Stimulated activated CD4-positive, alpha-beta T cell treated with anti-CD3 and anti-CD28 coated beads, Interleukin-1b, Interleukin-23, amount 100 ng/mL, for 4 hours (primary cell): ENCODE measurements at places on chromosomes 12 and 14.

DNA sequence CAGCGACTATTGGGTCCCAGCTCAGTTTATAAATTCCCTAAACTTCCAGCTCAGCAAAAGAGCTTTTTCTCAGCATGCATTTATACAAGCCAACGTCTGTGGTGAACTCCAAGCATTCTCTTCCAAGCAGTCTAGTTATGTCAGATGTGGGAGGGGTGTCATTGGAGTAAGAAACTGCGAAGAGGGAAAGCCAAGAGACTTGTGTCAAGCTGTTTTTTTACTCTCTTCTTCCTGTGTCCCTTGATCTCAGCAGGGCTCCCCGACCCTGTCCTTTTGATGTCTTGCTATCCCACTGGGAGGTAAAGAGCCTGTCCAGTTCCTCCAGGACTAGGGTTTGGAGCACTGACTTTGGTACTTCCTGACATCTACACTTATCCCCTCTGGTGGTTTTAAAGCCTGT, 69.0 kb downstream of the PPM1H start:
- DNase-seq = no peak

DNA sequence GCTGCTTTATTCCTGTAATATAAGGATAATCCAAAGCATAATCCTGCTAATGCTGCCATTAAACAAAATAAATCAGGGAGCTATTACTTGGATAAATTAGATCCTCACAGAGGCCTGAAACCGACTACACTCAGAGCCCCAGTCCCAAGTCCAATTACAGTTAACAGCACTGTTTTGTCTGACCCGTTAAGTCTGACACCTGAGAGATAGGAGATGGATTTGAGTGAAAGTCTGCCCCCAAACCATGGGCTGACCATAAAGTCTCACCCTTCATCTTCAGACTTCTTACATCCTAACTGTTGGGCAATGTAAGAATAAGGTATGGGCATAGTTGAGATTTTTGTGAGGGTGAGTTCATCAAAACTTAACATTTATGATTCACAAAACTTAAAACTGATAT, 181.7 kb downstream of the PLCZ1 start:
- DNase-seq = no peak

DNA sequence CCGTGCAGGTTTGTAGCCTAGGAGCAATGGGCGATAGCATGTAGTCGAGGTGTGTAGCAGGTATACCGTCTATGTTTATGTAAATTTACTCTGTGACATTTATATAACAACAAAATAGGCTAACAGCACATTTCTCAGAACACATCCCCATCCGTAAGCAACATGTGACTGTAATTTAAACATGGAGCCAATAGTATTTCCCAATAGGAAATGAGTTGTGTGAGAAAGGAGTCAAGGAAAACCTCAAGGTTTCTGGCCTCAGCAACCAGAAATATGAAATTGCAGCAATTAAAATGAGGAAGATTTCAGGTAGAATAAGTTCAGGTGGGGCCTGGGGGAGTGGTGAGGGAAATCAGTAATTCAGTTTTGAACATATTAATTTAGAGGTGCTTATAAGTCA, 136.0 kb downstream of the MSRB3 start:
- DNase-seq = no peak

- no peak for DNase-seq
These were observed 33.1 kb downstream of the MAP3K9 start for GRCh38 chr14:70776197-70776596.

DNA sequence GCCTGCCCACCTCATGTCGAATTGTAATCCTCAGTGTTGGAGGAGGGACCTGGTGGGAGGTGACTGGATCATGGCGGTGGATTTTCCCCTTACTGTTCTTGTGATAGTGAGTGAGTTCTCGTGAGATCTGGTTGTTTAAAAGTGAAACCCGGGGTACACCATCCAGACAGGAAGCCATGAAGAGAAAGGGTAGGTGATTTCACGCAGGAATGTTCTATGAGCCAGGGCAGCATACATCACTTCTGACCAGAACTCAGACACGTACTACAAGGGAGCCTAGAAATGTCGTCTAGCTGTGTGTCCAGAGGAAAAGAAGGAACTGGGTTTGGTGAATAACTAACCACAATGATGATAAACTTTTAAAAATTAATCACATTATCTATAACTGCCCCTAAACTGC, 80.6 kb downstream of the ANO4 start:
- DNase-seq = no peak

- DNase-seq = no peak
These were observed 29.3 kb downstream of the CD9 start for GRCh38 chr12:6229224-6230218.

GRCh38 chr12:2895511-2895910, 4.8 kb downstream of the TULP3 start:
- DNase-seq = no peak

DNA sequence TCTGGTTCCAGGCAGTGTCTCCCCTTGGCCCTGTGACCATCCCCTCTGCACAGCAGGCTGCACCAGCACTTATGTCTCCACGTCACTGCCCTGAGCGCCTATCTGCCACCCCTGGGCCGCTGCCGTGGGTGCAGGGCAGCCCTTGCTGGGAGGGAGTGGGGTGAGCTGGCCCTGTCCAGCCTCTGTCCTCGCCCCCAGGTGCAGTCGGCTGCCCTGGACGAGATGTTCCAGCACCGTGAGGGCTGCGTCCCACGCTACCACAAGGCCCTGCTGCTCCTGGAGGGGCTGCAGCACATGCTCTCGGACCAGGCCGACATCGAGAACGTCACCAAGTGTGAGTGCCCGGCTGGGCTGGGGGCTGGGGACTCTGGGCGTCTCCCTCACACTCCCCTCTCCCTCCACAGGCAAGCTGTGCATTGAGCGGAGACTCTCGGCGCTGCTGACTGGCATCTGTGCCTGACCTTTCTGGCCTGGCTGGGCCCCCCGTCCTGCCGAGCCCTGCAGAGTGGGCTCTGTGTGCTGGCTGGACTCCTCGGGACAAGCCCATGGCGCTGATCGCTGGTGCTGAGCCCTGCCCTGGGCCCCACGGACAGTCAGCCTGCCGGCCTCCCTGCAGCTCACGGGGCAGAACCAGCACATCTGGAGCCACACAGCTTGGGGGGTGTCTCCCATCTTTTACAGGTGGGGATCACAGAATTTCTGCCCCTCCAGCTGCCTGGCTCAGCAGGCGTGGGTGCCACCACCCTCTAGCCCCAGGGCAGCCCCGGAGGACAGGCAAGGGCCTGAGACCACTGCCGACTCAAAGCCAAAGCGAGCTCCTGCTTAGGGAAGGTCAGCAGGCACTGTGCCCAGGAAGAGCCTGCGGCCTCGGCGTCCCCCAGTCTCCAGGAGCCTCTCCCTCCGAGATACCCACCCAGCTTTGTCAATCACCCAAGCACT, 7.9 kb upstream of the PUS1 start:
- no peak for DNase-seq

- DNase-seq = no peak
These were observed 144.4 kb upstream of the ARHGAP5 start for GRCh38 chr14:31932675-31933074.

- DNase-seq = peak; percentile 11
These were observed 498 bp downstream of the PIANP start for GRCh38 chr12:6699989-6700645.

DNA sequence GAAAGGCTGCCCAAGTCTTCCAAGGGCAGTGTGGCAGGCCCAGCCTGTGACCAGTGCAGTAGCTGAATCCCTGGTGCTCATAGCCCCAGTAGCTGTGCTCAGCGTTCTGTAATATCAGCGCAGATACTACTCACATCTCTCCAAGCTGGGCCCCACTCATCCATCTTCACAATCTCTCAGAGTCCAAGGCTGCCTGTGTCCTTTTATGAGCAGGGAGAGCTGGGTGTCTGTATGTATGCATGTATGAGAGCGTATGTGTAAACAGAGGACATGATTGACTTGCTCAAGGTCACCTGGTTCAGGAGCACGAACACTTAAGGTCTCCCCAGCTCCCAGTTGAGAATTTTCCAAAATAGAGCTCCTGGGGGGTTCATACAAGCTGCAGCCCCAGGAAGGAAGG, 5.4 kb downstream of the AQP6 start:
- DNase-seq = no peak

- no peak for DNase-seq
These were observed 485.6 kb downstream of the LRIG3 start for GRCh38 chr12:58434726-58435125.

DNA sequence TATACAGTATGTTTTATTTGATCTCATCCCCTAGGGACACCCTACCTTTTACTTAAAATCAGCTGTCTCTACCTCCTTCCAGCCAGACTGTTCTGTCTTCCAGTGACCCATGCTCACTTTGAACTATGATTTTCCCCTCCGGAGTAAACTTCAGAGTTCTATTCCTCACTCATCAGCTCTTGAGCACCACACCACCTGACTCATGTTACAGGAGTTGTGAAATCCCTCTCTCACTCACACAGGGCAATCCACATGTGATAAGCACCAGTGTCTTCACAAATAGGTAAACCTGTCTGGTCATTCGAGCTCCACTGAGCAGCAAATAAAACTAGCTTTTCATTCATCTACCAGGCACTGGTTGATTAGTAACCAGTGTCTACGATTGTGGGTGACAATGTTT, 177.3 kb upstream of the BMP4 start:
- DNase-seq = no peak

DNA sequence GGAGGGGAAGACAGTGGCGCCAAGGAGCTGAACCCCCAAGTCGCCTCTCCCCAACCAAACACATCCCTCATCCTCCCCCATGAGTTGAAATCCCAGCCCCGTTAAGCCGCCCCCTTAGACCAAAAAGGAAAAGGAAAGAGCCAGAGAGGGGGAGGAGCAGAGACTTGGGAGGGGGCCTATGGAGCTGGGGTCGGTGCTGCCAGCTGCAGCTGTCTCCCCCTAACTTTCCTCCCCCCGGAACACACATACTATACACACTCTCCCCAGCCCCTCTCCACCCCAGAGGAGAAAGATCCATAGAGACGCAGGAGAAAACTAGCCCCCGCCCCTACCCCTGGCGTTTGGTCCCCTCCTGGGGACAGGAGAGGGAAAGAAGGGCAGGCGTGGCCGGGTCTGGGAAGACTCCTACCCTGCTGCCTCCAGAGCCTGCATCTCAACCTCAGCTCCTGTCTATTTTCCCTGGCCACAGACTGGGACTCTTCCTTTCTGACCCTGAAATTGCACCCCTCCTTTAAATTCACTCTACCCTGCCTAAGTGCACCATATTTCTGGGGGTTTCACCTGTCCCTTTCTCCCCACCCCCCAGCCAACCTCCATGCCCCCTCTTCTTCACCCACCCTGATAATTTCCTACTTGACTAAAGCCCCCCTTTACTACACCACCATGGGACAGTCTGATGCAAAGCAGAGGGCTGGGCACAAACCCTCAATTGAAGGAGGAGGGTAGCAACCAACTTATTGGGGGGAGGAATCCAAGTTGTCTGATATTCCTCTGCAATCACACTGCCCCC, 1.7 kb upstream of the HOXC9 start:
- no peak for DNase-seq

- DNase-seq = no peak
These were observed 50.1 kb upstream of the OR5AU1 start for GRCh38 chr14:21205678-21206581.

- DNase-seq = no peak
These were observed 94.5 kb downstream of the TTC7B start for GRCh38 chr14:90721619-90722305.

GRCh38 chr14:22613736-22614239, 15.7 kb downstream of the ABHD4 start:
- DNase-seq = no peak

GRCh38 chr12:15550793-15551192, 228.5 kb downstream of the PTPRO start:
- DNase-seq = no peak

- no peak for DNase-seq
These were observed 142.8 kb upstream of the TMCC3 start for GRCh38 chr12:94793191-94793595.

DNA sequence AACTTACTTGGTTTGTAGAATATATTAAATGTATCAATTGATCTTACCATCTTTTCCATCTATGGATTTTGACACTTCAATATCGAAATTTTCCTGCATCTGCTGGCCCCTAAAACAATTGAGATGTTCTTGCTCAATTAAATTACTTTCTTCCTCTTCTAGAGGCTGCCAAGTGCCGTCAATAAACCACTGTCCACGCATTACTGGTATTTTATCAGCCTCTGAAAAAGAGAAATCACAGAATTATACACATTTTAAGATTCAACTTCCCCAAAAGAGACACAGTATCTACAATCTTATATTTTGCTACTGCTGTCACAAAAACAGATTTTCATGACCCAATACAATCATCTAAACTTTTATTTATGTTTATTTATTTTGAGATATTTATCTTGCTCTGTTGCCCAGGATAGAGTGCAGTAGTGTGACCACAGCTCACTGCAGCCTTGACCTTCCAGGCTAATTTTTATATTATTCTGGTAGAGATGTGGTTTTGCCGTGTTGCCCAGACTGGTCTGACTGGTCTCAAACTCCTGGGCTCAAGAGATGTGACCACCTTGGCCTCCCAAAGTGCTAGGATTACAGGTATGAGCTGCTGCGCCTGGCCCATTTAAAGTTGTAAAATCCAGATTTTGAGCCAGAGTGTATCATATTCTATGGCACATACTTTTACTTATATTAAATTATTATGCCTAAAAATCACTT, 49.3 kb downstream of the DDHD1 start:
- DNase-seq = no peak

- no peak for DNase-seq
These were observed 327.1 kb upstream of the FKBP4 start for GRCh38 chr12:2467447-2468195.
